Uterus (tissue), 4 donors: ENCODE measurements at places on chromosomes 5 and 9. TPM values are rescaled to one million over a fixed set of nuclear protein-coding genes. Genes with fewer than 3 reads are reported as not detected.
A peak's percentile ranks its signal among the peaks of the same experiment; 100 is the strongest.

LCN10 gene
- 10.3 TPM for total RNA-seq

DNA sequence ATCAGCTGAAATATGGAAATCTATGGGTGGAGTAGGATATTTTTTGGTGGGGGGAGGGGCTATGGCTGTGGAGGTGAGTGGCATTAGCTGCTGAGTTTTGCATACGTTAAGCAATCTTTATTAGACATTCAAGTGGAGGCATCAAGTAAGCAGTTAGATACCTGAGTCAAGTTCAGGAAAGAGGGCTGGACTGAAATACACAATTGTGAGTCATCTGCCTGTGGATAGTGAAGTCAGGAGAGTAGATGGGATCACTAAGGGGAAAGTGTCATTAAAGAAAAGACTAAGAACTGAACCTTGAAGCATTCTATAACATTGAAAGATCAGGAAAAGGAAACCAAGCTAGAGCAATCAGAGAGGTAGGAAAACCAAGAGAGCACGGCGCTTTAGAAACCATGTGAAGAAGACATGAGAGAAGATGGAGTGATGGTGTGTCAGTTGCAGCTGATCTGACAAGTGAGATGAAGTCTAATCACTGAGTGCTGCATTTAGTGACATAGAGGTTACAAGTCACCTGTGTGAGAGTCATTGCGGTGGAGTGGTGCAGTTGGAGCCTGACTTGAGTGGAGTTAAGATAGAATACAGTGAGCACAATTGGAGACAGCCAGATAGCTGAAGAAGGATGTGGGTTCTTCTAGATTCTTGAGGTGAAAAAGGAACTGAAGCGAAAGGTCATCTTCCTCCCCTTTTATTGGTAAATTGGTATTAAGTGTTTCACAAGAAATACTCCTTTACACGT is 88.7 kb downstream of the PIP5K1B start:
- no peaks in the 10 kb centered on the region for H3K36me3 ChIP-seq
- H3K4me3 ChIP-seq = no peak overlapping the region
- DNase-seq = no peak
- H3K27ac ChIP-seq = no peak overlapping the region
- no peaks in the 10 kb centered on the region for H3K27me3 ChIP-seq
- no peaks in the 10 kb centered on the region for H3K4me1 ChIP-seq

GGTA1 gene
- 0.77 TPM for total RNA-seq

GRCh38 chr5:168059131-168059530 is 232.3 kb upstream of the WWC1 start:
- no peak for DNase-seq
- no peaks in the 10 kb centered on the region for H3K27me3 ChIP-seq
- no peaks in the 10 kb centered on the region for H3K36me3 ChIP-seq
- no peaks in the 10 kb centered on the region for H3K4me1 ChIP-seq

- H3K36me3 ChIP-seq = no peaks in the 10 kb centered on the region
- no peak for DNase-seq
- H3K4me3 ChIP-seq = peak overlapping the region; percentile 38
- H3K4me1 ChIP-seq = no peaks in the 10 kb centered on the region
- no peaks in the 10 kb centered on the region for H3K27me3 ChIP-seq
Observed at GRCh38 chr9:96020300-96020791, 144.9 kb downstream of the ERCC6L2 start.

PCDHGA5 gene
- 11.5 TPM for total RNA-seq

- H3K4me3 ChIP-seq = no peak overlapping the region
- no peaks in the 10 kb centered on the region for H3K36me3 ChIP-seq
- no peak overlapping the region for H3K27ac ChIP-seq
- no peaks in the 10 kb centered on the region for H3K27me3 ChIP-seq
Observed at GRCh38 chr9:116327701-116328405, 174.3 kb downstream of the PAPPA start.
